ENCODE measurements at places on chromosomes 2 and 18. TPM values are rescaled to one million over a fixed set of nuclear protein-coding genes. Genes with fewer than 3 reads are reported as not detected.

Gene MLPH
- 5.2 TPM for total RNA-seq

Gene HOXD3
- total RNA-seq: 11.2 TPM

Gene ARL4C
- total RNA-seq: 31.9 TPM

Gene RUFY4
- total RNA-seq: 0.06 TPM

Gene RRM2
- 18.8 TPM for total RNA-seq

Gene IL1R2
- not detected for total RNA-seq

Gene NOSTRIN
- total RNA-seq: 20.4 TPM

Gene AKAIN1
- total RNA-seq: 1.9 TPM

Gene SYT4
- total RNA-seq: 179 TPM

Gene DCTN1
- 99.4 TPM for total RNA-seq

GRCh38 chr2:74515981-74516633 lies 1.9 kb downstream of the TLX2 start:
- DNase-seq: peak; percentile 87
- no peaks in the 10 kb centered on the region for H3K36me3 ChIP-seq
- no peak overlapping the region for H3K4me3 ChIP-seq
- no peak overlapping the region for H3K27ac ChIP-seq
- peaks cover 29% of the 10 kb centered on the region for H3K4me1 ChIP-seq

- no peaks in the 10 kb centered on the region for H3K27me3 ChIP-seq
- no peaks in the 10 kb centered on the region for H3K4me1 ChIP-seq
- no peak overlapping the region for H3K4me3 ChIP-seq
Measured at GRCh38 chr2:186255823-186256222, 230.2 kb upstream of the ZC3H15 start.

DNA sequence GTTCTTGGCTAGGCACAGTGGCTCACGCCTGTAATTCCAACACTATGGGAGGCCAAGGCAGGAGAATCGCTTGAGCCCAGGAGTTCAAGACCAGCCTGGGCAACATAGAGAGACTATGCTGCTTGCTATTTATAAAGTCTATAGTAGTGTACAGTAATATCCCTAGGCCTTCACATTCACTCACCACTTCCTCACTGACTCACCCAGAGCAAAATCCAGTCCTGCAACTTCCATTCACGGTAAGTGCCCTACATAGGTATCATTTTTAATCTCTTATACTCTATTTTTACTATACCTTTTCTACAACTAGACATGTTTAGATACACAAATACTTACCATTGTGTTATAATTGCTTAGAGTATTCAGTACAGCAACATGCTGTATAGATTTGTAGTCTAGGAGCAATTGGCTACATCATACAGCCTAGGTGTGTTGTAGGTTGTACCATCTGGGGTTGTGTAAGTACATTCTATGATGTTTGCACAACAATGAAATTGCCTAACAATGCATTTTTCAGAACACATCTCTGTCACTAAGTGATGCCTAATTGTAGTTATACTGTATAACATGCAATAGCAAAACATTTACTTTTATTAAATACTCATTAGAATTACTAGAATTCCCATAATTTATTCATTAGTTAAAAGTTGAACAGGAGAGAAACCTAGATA lies 8.8 kb downstream of the DHX57 start:
- no peak overlapping the region for H3K4me3 ChIP-seq
- no peak for DNase-seq
- H3K4me1 ChIP-seq: no peaks in the 10 kb centered on the region

- no peak overlapping the region for H3K27ac ChIP-seq
- H3K36me3 ChIP-seq: no peaks in the 10 kb centered on the region
- no peak overlapping the region for H3K4me3 ChIP-seq
- no peak for DNase-seq
- H3K4me1 ChIP-seq: no peaks in the 10 kb centered on the region
Measured at GRCh38 chr2:141927536-141927935, 203.3 kb downstream of the LRP1B start.

DNA sequence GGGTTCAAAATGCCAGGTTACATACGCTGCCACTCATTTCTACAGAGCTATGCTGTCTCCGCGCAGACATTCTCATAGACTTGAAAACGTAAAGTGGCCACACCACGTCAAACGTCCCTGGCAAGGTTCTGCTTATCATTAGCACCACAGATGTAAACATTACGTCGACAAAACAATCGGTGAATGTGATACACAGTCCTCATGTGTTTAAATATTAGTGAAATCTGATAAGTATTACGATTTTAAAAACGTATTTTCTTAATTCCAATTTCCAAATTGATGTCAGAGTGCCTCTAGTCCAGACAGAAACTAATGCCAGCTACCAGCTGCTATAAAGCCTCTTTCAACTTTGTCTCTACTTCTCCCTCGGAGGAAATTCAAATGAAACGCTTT lies 1.2 kb downstream of the STK17B start:
- peaks cover 4% of the 10 kb centered on the region for H3K27me3 ChIP-seq
- H3K36me3 ChIP-seq: no peaks in the 10 kb centered on the region
- peak overlapping the region; percentile 84 for H3K4me3 ChIP-seq

GRCh38 chr2:192467953-192468660 lies 273.4 kb upstream of the TMEFF2 start:
- no peak overlapping the region for H3K27ac ChIP-seq
- DNase-seq: no peak
- H3K27me3 ChIP-seq: no peaks in the 10 kb centered on the region
- no peaks in the 10 kb centered on the region for H3K4me1 ChIP-seq

DNA sequence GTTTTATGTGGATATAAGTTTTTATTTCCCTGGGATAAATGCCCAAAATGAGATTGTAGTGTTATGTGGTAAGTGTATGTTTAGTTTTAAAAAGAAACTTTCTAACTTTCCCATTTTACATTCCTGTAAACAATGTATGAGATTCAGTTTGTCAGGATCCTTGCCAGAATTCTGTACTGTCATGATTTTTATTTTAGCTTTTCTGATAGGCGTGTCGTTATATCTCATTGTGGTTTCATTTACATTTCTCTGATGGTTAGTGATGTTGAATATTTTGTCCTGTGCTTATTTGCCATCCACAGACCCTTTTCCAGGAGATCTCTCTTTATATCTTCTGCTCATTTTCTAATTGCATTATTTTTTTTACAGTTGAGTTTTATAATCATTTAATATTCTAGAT lies 245.6 kb upstream of the CDH2 start:
- H3K27me3 ChIP-seq: no peaks in the 10 kb centered on the region
- no peak for DNase-seq
- no peak overlapping the region for H3K4me3 ChIP-seq
- H3K36me3 ChIP-seq: no peaks in the 10 kb centered on the region
- H3K27ac ChIP-seq: no peak overlapping the region

DNA sequence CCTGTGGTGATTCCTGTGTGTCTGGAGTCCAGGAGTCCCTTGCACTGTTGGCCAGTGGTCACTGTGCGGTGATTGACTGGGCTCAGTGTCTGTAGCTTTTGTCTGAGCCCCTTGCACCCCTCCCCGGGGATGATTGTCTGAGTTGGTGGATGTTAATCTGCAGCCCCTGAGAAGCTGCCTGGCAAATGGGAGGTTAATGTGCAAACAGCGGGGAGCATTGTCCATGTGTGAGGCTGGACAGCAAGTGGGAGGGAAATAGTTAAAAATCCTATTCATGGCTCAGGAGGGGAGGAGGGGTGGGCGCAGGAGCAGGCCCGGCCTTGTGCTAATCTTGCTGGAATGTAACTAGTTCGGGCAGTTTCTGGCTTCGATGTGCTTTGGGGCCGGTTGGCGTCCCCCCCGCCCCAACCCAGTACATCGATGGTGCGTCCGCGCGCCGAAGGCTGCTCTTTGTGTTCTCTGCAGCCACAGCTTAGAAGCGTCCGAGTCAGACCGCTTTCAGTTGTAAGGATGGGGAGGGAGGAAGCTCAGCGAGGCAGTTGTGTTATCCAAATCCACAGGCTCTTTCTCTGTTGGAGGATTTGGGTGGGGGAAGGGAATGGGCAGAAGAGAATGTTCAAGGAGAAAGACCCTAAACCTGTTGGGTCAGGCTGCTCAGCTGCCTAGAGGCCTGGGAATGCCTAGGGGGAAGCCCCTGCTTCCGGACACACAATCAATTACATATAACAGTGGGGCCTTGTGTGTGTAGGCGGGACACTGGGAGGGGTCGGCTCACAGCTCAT lies 71.8 kb downstream of the TGOLN2 start:
- no peaks in the 10 kb centered on the region for H3K36me3 ChIP-seq
- peaks cover 72% of the 10 kb centered on the region for H3K4me1 ChIP-seq
- peak overlapping the region; percentile 97 for H3K27ac ChIP-seq
- H3K27me3 ChIP-seq: no peaks in the 10 kb centered on the region

GRCh38 chr2:136356125-136357006 lies 238.4 kb upstream of the CXCR4 start:
- H3K4me1 ChIP-seq: peaks cover 11% of the 10 kb centered on the region
- no peak for DNase-seq
- no peak overlapping the region for H3K4me3 ChIP-seq

GRCh38 chr2:205245652-205246051 lies 436.6 kb upstream of the NRP2 start:
- H3K4me3 ChIP-seq: no peak overlapping the region
- H3K36me3 ChIP-seq: no peaks in the 10 kb centered on the region
- no peak overlapping the region for H3K27ac ChIP-seq
- DNase-seq: no peak
- no peaks in the 10 kb centered on the region for H3K4me1 ChIP-seq

DNA sequence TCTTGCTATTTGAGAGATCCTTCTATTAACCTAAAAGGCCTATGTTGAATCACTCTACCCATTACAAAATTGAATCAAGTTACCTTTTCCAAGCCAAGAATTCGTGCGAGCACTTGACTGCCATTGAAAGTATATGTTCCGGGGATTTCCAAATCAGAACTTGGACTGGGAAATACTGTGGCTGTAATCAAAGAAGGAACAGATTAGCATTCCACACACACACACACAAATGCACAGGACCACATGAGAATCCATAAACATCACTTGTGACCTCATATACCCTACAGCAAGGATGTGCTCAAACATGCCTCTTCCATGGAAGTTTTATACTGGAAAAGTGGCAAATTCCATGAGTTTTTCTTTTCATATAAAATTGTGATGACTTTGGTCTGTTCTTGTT lies 86.0 kb downstream of the ABCA12 start:
- H3K27me3 ChIP-seq: no peaks in the 10 kb centered on the region
- H3K4me3 ChIP-seq: no peak overlapping the region
- H3K4me1 ChIP-seq: no peaks in the 10 kb centered on the region
- no peak overlapping the region for H3K27ac ChIP-seq

GRCh38 chr18:51077217-51077616 lies 47.2 kb downstream of the SMAD4 start:
- H3K27ac ChIP-seq: no peak overlapping the region
- H3K27me3 ChIP-seq: no peaks in the 10 kb centered on the region
- H3K36me3 ChIP-seq: peaks cover 3% of the 10 kb centered on the region
- H3K4me3 ChIP-seq: no peak overlapping the region

- H3K4me1 ChIP-seq: peaks cover 5% of the 10 kb centered on the region
- H3K36me3 ChIP-seq: no peaks in the 10 kb centered on the region
- no peak for DNase-seq
- H3K27ac ChIP-seq: no peak overlapping the region
Measured at GRCh38 chr18:50686409-50686808, 126.5 kb downstream of the MAPK4 start.

DNA sequence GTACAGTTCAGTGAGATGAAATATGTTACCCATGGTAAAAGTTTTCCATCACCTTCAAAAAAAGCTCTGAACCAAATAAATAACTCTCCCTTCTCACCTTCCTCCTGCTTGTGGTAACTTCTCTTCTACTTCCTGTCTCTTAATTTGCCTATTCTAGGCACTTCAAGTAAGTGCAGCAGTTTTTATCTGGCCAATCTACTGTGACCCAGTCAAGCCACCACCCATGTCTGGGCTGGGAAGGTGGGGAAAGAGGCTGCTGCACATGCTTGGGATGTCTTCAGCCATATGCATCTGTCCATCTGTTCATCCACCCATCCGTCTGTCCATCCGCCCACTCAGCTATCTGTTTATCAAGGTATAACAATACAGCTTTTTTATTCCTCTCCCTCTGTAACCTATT lies 31.6 kb downstream of the ZNF532 start:
- no peak overlapping the region for H3K27ac ChIP-seq
- DNase-seq: no peak
- H3K36me3 ChIP-seq: peaks cover 16% of the 10 kb centered on the region
- peaks cover 43% of the 10 kb centered on the region for H3K4me1 ChIP-seq
- no peak overlapping the region for H3K4me3 ChIP-seq
- no peaks in the 10 kb centered on the region for H3K27me3 ChIP-seq

DNA sequence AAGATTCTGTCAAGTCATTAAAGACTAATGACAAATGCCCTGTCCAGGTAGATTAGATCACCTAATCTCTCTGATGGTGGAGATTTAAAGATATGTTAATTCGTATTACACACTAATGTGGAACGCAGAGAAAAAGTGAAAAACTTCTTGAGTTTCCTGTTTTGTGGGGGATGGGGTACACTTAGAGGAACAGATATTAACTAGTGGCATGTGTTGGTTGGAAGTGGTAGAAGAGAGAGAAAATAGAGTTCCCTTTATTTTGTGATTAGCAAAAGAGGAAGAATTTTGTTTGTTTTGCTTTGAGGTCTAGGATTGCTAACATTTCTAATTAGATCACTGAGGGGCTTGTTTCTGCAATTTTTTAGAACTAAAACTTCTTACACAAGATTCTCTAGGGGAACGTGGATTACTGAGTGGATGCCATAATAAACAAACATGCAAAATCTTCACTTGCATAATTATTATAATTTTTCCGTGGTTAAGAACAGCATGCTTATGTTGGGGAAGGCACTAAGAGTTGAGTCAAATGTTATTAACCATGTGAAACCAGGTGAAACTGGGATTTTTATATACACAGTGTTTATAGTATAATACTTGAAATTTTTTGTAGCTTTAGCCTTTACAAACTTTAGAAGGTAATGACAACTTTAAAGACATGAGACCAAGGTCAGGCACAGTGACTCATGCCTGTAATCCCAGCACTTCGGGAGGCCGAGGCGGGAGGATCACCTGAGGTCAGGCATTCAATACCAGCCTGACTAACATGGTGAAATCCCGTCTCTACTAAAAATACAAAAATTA lies 97.4 kb upstream of the STK17B start:
- H3K27me3 ChIP-seq: no peaks in the 10 kb centered on the region
- H3K4me3 ChIP-seq: no peak overlapping the region
- no peak overlapping the region for H3K27ac ChIP-seq
- H3K4me1 ChIP-seq: no peaks in the 10 kb centered on the region
- peaks cover 5% of the 10 kb centered on the region for H3K36me3 ChIP-seq

GRCh38 chr2:43224571-43225092 lies 1.8 kb downstream of the ZFP36L2 start:
- H3K27me3 ChIP-seq: peaks cover 13% of the 10 kb centered on the region
- DNase-seq: no peak
- peaks cover 38% of the 10 kb centered on the region for H3K4me1 ChIP-seq

GRCh38 chr2:217616936-217617335 lies 385.9 kb downstream of the TNS1 start:
- DNase-seq: no peak
- no peaks in the 10 kb centered on the region for H3K27me3 ChIP-seq
- H3K27ac ChIP-seq: no peak overlapping the region
- H3K4me3 ChIP-seq: no peak overlapping the region
- no peaks in the 10 kb centered on the region for H3K36me3 ChIP-seq
- H3K4me1 ChIP-seq: peaks cover 15% of the 10 kb centered on the region

GRCh38 chr2:130810490-130810889 lies 26.2 kb upstream of the ARHGEF4 start:
- no peak for DNase-seq
- peaks cover 7% of the 10 kb centered on the region for H3K4me1 ChIP-seq
- H3K27ac ChIP-seq: no peak overlapping the region
- H3K27me3 ChIP-seq: no peaks in the 10 kb centered on the region
- H3K4me3 ChIP-seq: no peak overlapping the region
